ENCODE measurements at places on chromosomes 5 and 9.
A peak's percentile ranks its signal among the peaks of the same experiment; 100 is the strongest.

GRCh38 chr9:134809826-134810225 is 70.8 kb upstream of the FCN2 start:
- H3K27me3 ChIP-seq: no peaks in the 10 kb centered on the region
- no peak for DNase-seq
- no peak overlapping the region for H3K4me3 ChIP-seq
- H3K27ac ChIP-seq: no peak overlapping the region
- H3K4me1 ChIP-seq: no peaks in the 10 kb centered on the region
- H3K36me3 ChIP-seq: no peaks in the 10 kb centered on the region

DNA sequence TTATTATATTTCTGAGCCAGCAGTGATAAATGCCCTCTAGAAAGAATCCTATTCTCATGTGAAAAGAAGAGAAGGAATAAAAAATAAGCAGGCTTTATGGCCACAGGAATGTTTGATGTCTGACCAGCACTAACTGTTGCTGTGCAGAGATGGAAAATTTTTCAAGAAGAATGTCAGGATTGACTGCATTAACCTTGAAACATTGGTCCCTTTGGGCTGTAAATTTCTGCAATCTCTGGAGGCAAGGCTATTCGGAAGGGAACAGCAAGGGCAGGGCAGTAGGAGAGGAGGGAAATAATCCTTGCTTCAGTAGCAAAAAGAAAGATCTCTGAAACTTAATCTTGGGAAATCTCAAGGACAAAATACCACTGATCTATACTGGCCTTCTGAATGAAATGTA is 415.2 kb downstream of the DNAH5 start:
- H3K36me3 ChIP-seq: no peaks in the 10 kb centered on the region

GRCh38 chr9:79663300-79663699 is 91.5 kb downstream of the TLE4 start:
- H3K27ac ChIP-seq: no peak overlapping the region
- peaks cover 12% of the 10 kb centered on the region for H3K4me1 ChIP-seq
- no peak overlapping the region for H3K4me3 ChIP-seq
- DNase-seq: peak; percentile 9
- H3K36me3 ChIP-seq: no peaks in the 10 kb centered on the region

DNA sequence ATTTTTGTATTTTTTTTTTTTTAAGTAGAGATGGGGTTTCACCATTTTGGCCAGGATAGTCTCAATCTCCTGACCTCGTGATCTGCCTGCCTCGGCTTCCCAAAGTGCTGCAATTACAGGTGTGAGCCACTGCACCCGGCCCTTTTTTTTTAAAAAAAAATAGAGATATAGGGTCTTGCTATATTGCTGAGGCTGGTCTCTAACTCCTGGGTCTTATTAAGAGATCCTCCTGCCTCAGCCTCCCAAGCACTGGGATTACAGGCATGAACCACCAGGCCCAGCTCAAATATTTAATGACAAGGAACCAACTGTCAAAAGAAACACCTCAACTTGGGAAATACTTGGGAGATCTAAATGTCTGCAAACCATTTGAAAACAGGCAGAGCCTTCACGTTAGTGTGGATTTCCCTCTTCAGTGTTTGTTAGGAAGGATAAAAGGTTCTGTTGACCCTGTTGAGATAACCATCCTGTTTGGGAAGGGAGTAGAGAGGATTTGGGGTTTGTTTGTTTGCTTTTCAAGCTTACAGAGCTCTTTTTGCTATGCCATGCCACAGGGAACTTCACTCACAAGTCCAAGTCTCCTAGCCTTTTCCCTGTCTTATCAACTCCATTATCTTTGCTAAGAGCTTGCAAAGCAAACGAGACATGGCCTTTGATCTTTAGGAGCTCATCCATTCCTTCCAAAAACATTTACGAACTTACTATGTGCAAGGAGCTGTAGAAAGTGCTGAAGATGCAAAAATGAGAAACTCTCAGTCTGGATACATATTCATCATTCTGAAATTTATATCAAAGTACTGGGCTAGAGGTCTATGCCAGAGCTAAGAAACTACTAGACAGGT is 7.5 kb downstream of the FAXDC2 start:
- H3K4me1 ChIP-seq: peaks cover 8% of the 10 kb centered on the region
- no peak overlapping the region for H3K4me3 ChIP-seq
- no peak overlapping the region for H3K27ac ChIP-seq
- no peak for DNase-seq
- H3K27me3 ChIP-seq: no peaks in the 10 kb centered on the region

DNA sequence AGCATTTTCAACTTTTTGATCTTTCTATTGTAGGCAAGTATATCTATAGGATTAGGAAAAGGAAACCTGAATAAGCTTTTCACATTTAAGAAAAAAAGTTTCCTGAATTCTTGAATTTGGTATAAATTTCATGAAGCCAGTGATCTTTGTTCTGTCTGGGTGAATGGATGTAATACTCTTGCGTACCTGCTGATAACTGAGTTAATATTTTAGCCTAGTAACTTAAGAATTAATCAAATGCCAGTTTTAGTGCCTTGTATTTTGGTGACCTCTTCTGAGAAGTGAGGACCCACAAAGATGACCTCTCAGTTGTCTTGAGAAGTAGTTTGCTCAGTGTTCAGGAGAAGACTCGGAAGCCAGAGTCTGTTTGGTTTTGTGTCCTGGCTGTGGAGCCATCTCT is 77.9 kb downstream of the UHRF2 start:
- peaks cover 36% of the 10 kb centered on the region for H3K36me3 ChIP-seq
- no peak overlapping the region for H3K4me3 ChIP-seq
- no peak for DNase-seq
- H3K27me3 ChIP-seq: no peaks in the 10 kb centered on the region

GRCh38 chr9:73093016-73093739 is 58.5 kb upstream of the ANXA1 start:
- H3K4me1 ChIP-seq: no peaks in the 10 kb centered on the region
- no peak for DNase-seq
- H3K36me3 ChIP-seq: no peaks in the 10 kb centered on the region
- H3K27me3 ChIP-seq: no peaks in the 10 kb centered on the region
- no peak overlapping the region for H3K27ac ChIP-seq

- no peak for DNase-seq
- no peak overlapping the region for H3K4me3 ChIP-seq
- no peak overlapping the region for H3K27ac ChIP-seq
- no peaks in the 10 kb centered on the region for H3K27me3 ChIP-seq
- H3K4me1 ChIP-seq: peaks cover 10% of the 10 kb centered on the region
Observed at GRCh38 chr5:142819825-142820224, 49.6 kb downstream of the ARHGAP26 start.

DNA sequence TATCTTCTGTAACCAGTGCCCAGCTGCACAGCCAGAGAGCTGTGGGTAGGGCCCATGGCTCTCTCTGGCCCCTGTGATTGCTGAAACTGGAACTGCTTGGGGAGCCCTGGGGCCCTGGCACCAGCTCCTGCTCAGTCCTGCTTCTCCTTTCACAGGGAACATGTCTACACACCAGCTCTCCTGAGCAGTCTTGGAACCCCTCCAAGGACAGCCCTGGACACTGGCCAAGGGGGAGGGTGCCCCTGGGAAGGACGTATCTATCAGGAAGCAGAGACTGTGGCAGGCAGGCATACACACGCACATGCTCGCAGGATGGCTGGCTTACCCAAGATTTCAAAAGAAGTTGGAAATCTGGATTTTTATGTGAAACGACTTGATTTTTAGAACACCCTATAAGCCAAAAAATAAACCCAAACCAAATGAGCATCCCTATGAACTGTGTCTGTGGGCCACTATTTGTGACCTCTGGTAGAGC is 8.8 kb upstream of the TRAF1 start:
- H3K4me3 ChIP-seq: no peak overlapping the region
- no peaks in the 10 kb centered on the region for H3K27me3 ChIP-seq
- H3K4me1 ChIP-seq: peaks cover 33% of the 10 kb centered on the region

- no peak overlapping the region for H3K27ac ChIP-seq
- no peak for DNase-seq
- H3K27me3 ChIP-seq: no peaks in the 10 kb centered on the region
- no peak overlapping the region for H3K4me3 ChIP-seq
- H3K36me3 ChIP-seq: no peaks in the 10 kb centered on the region
- peaks cover 11% of the 10 kb centered on the region for H3K4me1 ChIP-seq
Observed at GRCh38 chr9:108296056-108296455, 559.7 kb downstream of the ACTL7B start.

DNA sequence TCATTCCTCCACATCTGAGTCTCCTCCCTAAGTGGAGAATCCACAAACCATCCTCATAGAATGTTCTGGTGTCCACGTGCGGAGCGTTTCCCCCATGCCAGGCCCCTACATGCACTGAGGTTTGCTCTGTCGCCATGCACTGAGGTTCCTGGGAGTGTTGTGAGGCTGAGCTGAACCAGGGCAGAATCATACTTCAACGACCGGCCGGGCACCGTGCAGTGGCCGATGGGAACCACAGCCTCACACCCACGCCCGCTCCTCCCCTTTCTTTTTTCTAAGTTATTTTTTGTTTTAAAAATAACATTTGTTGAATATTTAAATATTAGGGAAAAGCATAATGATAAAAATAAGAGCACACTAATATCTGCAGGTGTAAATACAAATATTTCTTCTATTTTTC is 260.4 kb upstream of the IRX4 start:
- no peaks in the 10 kb centered on the region for H3K27me3 ChIP-seq
- no peaks in the 10 kb centered on the region for H3K36me3 ChIP-seq
- H3K4me1 ChIP-seq: no peaks in the 10 kb centered on the region
- no peak for DNase-seq
- no peak overlapping the region for H3K4me3 ChIP-seq

- H3K36me3 ChIP-seq: no peaks in the 10 kb centered on the region
- DNase-seq: peak; percentile 28
- H3K4me1 ChIP-seq: peaks cover 14% of the 10 kb centered on the region
- H3K27ac ChIP-seq: no peak overlapping the region
Observed at GRCh38 chr5:74250304-74251102, 390.0 kb downstream of the ENC1 start.

- no peaks in the 10 kb centered on the region for H3K27me3 ChIP-seq
- H3K4me1 ChIP-seq: no peaks in the 10 kb centered on the region
- no peak overlapping the region for H3K27ac ChIP-seq
Observed at GRCh38 chr9:132698989-132699388, 28.7 kb downstream of the GTF3C4 start.

DNA sequence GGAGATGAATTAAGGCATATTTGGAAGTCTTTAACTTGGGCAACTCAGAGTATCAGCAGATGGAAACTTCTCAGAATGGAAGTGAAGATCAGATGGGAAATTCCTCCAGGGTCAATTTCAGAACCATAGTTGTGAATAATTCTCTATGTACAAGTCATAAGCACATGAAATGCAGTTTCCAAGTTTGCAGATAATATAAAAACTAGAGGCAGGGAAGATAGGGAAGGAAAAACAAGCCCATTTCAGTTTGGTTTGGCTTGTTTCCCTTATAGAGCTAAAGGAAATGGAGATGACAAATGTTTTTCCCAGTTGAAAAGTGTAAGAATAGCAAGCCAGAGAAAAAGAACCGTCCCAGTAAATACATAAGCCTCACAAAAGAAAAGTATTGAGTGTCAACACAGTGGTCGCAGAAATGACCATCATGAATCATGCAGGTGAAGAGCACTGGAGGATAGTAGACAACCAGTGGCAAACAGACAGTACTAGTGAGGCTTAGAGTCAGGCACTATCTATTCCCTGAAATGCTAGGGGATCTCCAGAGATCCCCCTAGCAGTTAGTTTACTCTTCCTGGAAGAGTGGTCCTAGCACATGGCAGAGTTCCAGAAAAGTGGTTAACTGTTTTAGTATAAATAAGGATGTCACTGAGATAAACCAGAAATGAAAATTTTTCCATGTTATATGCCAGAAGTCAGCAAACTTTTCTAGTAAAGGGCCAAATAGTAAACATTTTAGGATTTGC is 245.9 kb downstream of the SAXO1 start:
- H3K4me3 ChIP-seq: no peak overlapping the region
- no peaks in the 10 kb centered on the region for H3K4me1 ChIP-seq
- no peak overlapping the region for H3K27ac ChIP-seq

GRCh38 chr9:72046630-72047456 is 13.6 kb downstream of the C9orf57 start:
- H3K36me3 ChIP-seq: no peaks in the 10 kb centered on the region
- no peak overlapping the region for H3K27ac ChIP-seq
- no peaks in the 10 kb centered on the region for H3K27me3 ChIP-seq
- no peak for DNase-seq
- no peaks in the 10 kb centered on the region for H3K4me1 ChIP-seq

- H3K36me3 ChIP-seq: no peaks in the 10 kb centered on the region
- H3K27ac ChIP-seq: no peak overlapping the region
- no peaks in the 10 kb centered on the region for H3K4me1 ChIP-seq
Observed at GRCh38 chr9:124841075-124841821, 12.0 kb upstream of the WDR38 start.

DNA sequence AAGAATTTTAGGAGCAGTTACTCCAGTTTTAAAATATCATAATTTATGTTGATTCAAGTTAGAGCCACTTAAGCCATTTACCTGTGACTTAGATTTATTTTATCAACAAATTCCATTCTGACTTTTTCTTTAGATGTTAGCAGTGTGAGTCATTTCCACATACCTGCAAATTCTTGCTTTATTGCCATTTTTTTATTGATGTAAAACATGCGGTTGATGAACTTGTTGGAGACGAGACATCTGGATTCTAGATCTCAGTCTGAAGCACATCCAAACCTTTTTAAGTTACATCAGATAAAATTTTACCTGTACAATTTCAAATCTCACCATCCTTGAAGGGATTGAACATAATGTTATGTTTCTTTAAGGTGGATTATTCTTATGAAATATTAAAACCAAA is 240.9 kb downstream of the IRX1 start:
- no peak for DNase-seq
- H3K27ac ChIP-seq: no peak overlapping the region
- no peaks in the 10 kb centered on the region for H3K27me3 ChIP-seq
- no peak overlapping the region for H3K4me3 ChIP-seq

GRCh38 chr9:93557366-93558137 is 18.8 kb upstream of the PHF2 start:
- DNase-seq: no peak
- no peaks in the 10 kb centered on the region for H3K27me3 ChIP-seq
- H3K4me3 ChIP-seq: no peak overlapping the region
- H3K36me3 ChIP-seq: peaks cover 75% of the 10 kb centered on the region
- no peaks in the 10 kb centered on the region for H3K4me1 ChIP-seq
- H3K27ac ChIP-seq: no peak overlapping the region

DNA sequence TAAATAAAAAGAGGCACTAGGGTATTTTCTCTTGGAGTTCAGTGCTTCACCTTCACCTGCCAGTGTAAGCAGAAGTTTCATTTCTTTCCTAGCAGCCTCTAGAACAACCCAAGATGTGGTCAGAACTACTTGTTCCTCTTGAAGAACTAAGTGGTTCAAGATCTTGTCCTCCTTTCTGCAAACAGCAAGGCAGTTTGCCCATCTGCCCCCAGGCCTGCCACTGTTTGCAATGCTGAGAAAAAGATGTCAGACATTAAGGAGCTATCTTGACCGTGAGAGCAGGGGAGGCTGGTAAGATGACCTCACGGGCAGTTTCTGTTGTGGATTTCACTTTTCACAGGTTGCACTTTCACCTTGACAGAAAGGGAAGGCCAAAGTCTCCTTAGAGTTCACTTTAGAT is 52.0 kb upstream of the KLF4 start:
- no peak overlapping the region for H3K4me3 ChIP-seq
- no peak for DNase-seq
- H3K27me3 ChIP-seq: no peaks in the 10 kb centered on the region
- no peaks in the 10 kb centered on the region for H3K36me3 ChIP-seq
